ENCODE measurements at places on chromosomes 13 and 19.

DNA sequence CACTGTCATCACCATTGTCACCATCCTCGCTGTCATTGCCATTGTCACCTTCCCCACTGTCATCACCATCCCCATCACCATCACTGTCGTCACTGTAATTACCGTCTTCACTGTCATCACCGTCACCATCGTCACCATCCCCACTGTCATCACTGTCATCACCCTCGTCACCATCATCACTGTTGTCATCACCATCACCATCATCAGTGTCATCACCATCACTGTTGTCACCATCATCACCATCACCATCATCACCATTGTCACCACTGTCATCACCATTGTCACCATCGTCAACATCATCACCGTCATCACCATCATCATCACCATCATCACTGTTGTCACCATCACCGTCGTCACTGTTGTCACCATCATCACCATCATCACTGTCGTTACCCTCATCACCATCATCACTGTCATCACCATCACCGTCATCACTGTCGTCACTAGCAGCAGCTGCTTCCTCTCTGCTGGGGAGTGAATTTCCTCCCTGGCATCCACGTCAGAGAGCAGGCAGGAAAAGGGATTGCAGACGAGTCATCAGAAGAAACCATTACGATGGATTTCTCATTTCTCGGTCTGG lies 27.3 kb downstream of the TMEM255B start:
- no peak for DNase-seq

- no peak for DNase-seq
These were observed 8.4 kb upstream of the ZNF235 start for GRCh38 chr19:44313231-44313630.

GRCh38 chr13:106570299-106570852 lies 2.4 kb upstream of the ARGLU1 start:
- peak; percentile 27 for DNase-seq

DNA sequence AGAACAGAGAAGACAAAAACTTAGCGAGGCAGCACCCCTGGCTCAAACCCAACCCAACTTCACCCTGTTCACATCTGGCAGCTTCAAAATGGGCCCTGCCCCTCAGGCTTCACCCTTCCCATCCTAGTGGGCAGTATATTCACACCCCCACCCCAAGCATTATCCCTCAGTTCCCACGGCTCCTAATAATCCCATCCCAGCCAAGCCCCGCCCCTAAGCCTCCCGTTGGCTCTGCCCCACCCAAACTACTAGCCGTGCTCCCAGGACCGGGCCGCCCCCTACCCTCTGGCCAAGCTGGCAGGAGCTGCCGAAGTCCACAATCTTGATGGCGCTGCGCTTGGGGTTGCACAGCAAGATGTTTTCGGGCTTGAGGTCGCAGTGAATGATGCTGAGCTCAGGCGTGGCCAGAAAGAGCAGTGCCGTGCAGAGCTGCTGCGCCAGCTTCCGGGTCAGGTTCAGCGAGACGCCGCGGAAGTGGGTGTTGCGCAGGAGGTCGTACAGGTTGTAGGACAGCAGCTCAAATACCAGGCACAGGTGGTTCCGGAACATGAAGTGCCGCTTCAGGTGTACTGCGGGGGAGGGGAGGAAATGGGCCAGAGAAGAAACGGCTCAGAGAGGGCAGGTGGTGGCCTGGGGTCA lies 5.8 kb downstream of the DYRK1B start:
- no peak for DNase-seq

DNA sequence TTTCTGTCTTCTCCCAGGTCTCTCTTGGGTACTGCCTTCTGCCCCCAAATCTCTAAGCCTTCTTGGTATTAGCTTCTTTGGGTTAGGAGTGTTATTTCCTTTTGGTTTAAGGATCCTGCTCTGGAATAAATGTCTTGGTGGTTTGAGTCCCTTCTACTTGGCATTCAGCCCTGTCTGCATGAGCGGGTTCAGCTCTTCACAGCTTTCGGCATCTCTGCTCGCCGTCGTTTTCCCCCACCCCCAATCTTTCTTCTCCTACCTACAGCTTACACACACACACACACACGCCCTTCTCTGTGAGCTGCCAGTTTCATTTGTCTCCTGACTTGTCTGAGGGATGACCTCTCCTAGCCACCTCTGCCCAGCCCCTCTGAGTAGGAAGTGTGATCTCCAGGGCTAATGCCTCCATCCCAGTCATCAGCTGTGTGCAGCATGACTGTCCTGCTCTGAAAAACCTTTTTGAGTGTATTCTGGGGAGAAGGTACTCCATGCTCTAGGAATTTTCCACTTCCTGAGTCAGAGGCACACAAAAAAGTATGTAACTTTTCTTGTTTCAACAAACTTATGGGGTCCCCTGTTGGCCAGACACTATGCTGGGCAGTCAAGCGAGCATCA lies 4.7 kb downstream of the CNOT3 start:
- DNase-seq, result no peak

DNA sequence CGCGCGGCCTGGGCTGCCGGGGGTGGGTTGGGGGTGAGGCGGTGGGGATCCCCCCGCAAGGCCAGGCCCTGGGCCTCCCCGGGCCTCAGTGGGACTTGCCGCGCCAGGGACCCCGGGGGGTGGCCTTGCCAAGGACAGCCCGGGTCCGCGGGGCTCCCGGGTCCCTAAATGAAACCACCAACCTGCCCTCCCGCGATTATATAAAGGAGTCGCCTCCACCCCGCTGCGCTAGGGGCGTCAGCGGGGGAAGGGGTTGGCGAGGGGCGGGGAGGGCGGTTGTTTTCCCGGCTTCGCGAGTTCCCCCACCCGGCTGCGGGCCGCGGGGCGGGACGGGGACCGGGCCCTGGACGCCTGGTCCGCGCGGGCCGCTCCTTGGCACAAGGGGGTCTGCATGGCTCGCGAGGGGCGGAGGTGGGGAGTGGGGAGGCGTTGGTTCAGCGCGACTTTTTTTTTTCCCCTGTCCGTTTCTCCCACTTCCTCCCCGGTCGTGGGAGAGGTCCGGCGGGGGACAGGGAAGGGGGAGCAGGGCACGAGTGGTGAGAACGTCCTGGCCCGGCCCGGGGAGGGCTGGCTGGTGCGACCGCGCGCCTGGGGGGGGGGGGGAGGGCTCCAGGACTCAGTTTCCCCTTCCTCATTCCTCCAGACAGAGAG lies 822 bp upstream of the ZBTB7A start:
- DNase-seq, result no peak

DNA sequence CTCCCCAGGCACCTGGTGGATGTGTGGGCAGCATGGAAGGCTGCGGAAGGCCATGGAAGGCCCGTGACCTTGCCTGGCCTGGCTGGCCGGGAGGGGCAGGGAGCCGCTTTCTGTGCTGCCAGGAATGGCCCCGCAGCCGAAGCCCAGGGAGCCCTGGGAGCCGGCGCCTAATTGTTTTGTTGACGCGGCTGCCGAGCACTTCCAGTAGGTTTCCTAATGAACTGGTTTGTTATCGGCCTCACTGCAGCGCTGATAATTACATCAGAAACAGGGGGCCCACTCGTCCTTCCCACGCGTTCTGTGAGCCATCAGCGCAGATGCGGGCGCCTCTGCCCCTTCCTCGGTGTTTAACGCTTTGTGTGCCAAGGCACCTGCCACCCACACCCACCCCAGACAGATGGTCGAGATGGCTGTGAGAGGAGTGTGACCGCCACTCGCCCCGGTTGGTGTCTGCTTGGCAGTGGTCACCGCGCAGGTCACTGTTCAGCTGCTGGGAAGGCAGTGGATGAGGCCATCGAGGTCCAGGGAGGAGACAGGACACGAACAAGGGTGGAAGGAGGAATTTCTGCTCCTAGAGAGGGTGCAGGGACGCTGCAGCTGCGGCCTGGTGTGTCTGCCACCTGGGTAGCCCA lies 124.5 kb downstream of the KDM4B start:
- DNase-seq, result no peak

DNA sequence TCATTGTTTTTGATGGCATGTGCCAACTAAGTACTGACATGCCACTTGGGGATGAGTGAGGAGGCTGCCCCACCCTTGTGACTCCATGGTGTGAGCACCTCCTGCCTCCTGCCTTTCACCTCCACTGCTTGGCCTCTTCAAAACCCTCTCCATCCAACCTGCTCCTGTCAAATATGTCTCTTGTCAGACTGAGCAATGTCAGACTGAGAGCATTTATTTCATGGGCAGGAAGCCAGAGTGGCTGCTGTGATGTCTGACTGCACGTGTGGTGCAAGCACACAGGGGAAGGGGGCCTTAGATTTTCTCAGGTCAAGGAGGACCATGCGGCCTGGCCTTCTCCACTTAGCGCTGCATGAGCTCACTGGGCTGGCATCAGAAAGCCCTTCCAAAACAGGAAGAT lies 68.3 kb downstream of the STARD13 start:
- DNase-seq, result no peak

GRCh38 chr19:46404055-46404752 lies 9.2 kb downstream of the CCDC8 start:
- no peak for DNase-seq

GRCh38 chr19:48926909-48927308 lies 6.6 kb upstream of the DHDH start:
- peak; percentile 36 for DNase-seq

- DNase-seq, result no peak
These were observed 4.1 kb upstream of the DLL3 start for GRCh38 chr19:39494661-39495060.

GRCh38 chr13:109366525-109366924 lies 419.9 kb downstream of the IRS2 start:
- DNase-seq, result no peak

DNA sequence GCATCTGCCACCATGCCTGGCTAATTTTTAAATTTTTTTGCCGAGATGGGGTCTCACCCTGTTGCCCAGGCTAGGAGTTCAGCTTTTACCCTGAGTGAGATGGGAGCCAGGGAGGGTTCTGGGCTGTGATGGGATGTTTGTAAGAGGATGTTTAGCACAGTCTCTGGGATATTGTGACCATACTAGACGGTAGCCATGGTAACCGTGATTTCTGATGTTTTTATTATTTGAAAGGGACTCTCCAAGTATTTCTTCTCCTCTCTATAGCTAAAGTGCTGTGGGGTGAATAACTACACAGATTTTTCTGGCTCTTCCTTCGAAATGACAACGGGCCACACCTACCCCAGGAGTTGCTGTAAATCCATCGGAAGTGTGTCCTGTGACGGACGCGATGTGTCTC lies 10.4 kb downstream of the TSPAN16 start:
- no peak for DNase-seq

DNA sequence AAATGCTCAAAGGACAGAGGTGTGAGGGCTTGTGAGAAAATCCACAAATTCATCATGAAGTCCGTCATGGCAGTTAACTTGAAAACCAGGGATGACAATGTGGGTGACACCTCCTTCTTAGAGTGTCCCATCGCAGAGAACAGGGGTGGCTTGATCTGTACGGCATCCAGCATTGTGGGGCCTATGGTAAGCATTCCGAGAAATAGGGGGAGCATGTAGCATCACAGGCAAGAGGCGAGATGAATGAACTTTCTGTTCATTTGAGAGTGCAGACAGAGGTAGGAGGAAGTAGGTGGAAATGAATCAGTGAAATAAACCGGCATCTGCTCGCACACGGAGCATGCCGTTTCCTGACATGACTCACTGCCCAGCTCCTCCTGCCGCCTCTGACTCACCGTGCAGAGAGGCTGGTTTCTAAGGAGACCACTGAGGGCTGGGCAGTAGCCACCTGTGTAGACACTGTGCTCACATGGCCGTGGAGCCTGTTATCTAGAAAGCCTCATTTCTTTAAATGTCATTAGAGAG lies 339.0 kb downstream of the RFC3 start:
- peak; percentile 92 for DNase-seq

Measured in activated CD4-positive, alpha-beta T cell treated with anti-CD3 and anti-CD28 coated beads, Interleukin-10, Interleukin-2, amounts not matched to agents 100 ng/mL and 50 ng/mL, durations not matched to agents 16 hours and 8 hours (primary cell).